ENCODE measurements at places on chromosomes 5 and 9.

GRCh38 chr5:31161781-31162181 is 31.7 kb upstream of the CDH6 start:
- DNase-seq = peak; percentile 42

DNA sequence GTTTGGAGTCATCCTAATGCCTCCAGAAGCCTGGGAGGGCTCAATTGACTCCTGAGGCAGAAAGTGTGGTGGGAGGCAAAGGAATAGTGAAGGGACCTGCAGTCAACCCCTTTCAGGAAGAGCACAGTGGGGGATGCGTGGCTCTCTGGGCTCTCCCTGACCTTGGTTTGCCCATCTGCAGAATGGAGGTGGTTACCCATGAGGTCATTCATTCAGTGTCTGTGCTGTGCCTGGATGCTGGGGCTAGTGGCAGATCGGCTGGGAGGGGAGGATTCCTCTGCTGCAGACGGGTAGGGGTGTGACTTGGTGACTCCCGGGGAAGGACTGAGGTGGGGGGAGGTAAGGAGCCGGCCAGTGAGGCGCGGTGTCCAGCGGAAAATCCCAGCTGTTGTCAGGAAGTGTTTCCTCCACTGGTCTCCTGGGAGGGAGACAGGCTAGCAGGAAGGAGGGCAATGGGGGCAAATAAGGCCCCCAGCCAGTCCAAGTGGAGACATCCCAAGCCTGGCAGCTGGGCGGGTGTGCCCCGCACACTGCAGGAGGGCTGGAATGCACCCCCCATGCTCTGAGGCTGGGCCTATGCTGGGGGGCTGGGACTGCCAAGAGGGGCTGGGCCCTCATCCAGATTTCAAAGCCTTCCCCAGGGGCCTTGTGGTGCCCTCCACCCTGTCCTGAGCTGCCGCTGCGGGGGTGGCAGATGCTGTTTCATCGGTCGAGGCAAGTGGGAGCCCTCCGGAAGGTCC is 10.9 kb downstream of the CXXC5 start:
- peak; percentile 74 for DNase-seq

GRCh38 chr5:168601972-168602371 is 22.8 kb upstream of the PANK3 start:
- no peak for DNase-seq

DNA sequence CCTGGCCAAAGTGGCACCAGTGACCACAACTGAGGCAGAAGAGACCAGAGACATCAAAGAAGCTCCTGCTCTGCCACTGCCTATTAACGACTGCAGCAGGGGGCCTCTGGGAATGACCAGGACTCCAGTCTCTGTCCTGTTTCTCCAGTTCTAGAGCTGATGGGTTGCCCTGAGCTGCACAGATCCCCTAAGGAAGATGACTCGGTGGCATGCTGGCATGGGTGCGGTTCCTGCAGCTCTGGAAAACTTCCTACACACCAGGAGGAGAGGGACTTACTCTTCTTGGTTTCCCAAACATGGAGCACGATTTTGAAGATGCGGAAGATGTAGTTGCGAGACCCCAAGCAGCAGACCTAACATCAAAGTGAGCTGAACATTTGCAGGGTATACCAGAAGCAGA is 2.7 kb downstream of the SLIT3 start:
- no peak for DNase-seq

DNA sequence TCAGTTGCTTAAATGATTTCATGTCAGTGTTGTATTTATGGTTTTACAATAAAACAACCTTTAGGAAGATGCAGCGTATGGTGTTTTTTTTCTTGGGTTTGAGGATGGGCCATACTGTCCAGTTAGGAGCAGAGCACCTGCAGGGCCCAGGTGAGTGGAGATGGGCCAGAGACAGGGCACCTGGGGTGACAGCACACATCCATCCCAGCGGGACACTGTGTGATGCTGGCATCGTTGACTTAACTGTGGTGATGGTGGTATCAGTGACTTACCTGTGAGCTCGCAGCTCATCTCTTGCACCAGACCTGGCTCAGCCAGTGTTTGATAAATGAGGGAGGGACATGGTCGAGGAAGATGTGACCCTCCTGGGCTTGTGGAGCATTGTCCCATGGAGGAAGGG is 21.6 kb downstream of the AMBP start:
- DNase-seq = no peak

GRCh38 chr5:14779975-14780374 is 91.6 kb downstream of the ANKH start:
- no peak for DNase-seq

DNA sequence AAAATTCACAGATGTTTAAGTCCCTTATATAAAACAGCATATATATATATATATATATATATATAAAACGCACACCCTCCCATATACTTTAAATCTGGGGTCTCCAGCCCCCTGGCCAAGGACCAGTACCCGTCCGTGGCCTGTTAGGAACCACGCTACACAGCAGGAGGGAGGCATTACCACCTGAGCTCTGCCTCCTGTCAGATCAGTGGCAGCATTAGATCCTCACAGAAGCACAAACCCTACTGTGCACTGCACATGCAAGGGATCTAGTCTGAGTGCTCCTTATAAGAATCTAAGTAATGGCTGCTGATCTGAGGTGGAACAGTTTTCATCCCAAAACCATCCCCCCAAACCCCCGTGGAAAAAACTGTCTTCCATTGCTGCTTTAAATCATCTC is 9.0 kb downstream of the PSIP1 start:
- no peak for DNase-seq

DNA sequence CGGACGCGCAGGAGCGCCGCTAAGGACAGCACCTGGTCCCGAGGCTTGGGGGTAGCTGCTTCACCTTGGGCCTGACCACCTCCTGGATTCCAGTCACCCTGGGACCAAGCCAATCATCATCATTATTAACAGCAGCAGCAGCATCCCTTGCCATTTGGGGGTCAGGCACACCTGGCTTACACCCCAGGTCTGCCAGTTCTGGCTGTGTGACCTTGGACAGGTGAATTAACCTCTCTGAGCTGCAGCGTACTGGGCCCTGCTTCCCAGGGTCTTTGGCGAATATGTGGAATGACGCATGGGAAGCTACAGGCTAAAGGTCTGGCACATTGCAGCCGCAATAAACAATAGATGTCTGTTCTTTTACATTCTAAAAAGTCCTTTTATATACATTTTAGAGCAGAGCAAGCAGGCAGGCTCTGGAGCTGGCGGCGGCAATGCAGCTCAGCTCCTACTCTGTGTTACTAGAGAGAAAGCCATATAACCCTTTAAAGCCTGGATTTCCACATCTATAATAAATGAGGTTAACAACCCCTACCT is 97.8 kb upstream of the CPLX2 start:
- no peak for DNase-seq

GRCh38 chr9:94921656-94922055 is 195.2 kb downstream of the AOPEP start:
- DNase-seq = no peak

DNA sequence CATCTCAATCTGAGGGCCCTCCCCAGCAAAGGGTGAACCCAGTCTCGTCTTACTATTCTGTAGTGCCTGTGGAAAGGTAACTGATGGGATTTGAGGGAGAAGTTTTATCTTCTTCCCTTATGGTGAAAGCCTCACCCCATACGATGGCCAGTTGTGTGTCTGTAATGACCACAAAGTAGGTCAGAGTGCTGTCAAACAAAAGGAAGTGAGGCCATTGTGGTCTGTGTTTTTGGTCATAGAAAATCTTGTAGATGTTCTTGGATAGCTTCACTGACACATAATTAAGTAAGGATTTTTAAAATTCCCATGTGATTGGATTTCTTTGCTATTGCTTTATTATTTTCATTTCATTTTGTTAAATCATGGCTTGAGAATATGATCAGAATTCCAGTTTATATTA is 505.1 kb upstream of the KLF4 start:
- DNase-seq = no peak

- no peak for DNase-seq
These were observed 34.1 kb upstream of the PCA3 start for GRCh38 chr9:76729980-76730737.

GRCh38 chr5:147836439-147836838 is 5.0 kb upstream of the SPINK1 start:
- DNase-seq = no peak

- no peak for DNase-seq
These were observed 1.2 kb downstream of the USP20 start for GRCh38 chr9:129836311-129837007.

GRCh38 chr5:129716651-129717050 is 31.2 kb upstream of the MINAR2 start:
- DNase-seq = no peak

DNA sequence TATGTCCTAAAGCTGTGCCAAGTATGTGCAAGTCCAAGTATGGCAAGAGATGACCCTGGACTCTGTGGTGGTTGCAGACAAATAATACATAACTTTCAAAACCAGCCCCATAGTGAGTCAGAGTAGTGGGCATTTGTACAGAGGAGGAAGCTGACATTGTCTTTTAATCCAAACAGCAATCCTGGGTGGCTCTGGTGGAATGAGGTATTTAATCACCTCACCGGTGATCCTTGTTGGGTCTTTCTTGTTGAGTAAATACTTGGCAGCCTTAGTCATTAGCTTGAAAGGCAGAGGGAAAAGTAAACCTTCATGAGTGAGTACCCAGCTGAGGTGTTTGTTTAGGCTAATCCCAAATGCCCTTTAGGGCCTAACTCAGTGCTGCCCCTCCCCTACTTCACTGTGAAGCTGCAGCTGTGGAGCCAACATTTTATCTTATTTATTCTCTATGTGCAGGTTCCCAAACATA is 148.7 kb upstream of the SLC12A2 start:
- peak; percentile 77 for DNase-seq

GRCh38 chr5:40204144-40204543 is 475.6 kb upstream of the PTGER4 start:
- DNase-seq = no peak

DNA sequence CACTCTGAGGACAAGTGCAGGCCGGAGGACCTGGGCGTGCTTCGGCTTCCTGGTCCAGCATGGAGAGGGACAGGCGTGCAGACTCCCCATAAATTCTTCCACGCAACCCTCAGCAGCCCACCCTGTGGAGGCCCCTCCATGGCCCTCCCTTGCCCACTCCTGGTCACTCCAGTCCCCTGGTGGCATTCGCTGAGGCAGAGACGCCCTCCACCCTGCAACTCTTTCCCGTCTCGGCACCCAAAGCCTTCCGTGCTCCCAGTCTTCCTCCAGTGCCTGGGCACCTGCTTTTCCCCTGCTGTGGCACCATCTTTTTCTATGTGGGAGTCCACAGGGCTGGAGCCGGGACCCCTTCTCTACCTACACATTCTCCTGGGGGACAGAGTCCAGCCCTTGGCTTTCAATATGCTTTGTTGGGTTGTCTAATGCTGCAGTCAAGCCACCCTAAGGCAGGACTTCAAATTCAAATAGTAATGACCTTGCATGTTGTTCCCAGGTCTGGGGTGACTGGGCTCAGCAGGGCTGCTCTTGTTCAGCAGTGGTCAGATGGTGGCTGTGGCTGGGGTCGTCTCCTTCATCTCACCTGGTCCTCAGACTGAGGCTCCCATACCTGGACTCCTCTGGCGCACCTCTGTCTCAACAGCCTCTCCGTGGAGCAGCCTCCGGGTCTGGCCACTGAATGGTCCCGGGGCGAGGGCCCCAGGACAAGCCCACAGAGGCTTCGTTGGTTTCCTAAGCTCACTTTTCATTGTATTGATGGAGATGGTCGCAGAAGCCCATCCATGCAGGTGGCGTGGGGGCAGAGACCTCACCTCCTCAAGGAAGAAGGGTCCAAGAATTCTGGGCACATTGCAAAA is 15.2 kb downstream of the MRPL36 start:
- no peak for DNase-seq

- no peak for DNase-seq
These were observed 2.2 kb upstream of the ANKH start for GRCh38 chr5:14873790-14874189.

- no peak for DNase-seq
These were observed 78.0 kb downstream of the AMBP start for GRCh38 chr9:114000063-114000454.

DNA sequence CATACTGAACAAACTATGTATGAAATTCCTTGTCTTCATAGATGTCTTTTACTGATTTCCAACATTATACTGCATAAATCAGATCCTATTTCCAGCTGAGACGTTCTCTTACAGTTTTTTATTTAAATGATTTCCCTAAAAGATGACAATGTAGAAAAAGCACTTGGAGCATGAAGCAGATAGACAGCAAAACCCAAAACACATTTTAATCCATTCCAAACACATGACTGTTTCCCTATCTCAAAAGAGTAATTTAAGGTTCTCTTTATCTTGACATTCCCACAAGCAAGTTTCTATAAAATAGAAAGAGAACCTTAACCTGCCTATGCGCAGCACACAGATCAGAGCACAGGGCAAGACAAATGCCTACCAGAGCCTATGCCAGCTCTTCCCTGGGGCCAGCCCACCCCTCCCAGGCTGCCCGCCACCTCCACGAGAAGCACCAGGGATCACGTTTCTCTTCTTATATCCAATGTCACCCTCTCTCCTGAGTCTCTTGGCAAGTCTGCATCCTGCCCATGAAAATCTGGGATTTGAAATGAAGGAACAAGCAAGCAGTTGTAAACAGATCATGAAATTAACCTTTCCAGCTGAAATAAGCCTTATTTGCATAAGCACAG is 52.4 kb downstream of the RETREG1 start:
- no peak for DNase-seq

GRCh38 chr5:14851597-14851996 is 20.0 kb downstream of the ANKH start:
- DNase-seq = no peak

Measured in astrocyte (in vitro differentiated cells and primary cell).